Foreskin keratinocyte (primary cell): ENCODE measurements at places on chromosomes 13 and 19. TPM values are rescaled to one million over a fixed set of nuclear protein-coding genes. Genes with fewer than 3 reads are reported as not detected.

- no peak for DNase-seq
Measured at GRCh38 chr19:14058182-14059092, 3.4 kb downstream of the PALM3 start.

GRCh38 chr13:99039718-99040280, 61.9 kb upstream of the DOCK9 start:
- DNase-seq = no peak

- DNase-seq = no peak
Measured at GRCh38 chr19:6276447-6276846, 3.3 kb downstream of the MLLT1 start.

DNA sequence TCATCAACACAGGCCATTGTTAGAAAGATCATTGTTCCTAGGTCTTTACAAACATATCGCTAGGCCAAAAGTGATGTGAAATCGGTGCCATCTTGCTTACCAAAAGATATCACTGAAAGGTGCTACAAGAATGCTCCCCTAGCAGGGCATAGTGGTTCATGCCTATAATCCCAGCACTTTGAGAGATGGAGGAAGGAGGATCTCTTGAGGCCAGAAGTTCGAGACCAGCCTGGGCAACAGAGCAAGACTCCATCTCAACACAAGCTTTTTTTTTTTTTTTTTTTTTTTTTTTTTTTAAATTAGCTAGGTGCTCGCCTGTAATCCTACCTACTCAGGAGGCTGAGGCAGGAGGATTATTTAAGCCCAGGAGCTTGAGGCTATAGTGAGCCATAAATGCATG, 92.1 kb downstream of the DACH1 start:
- DNase-seq = no peak

The ZNF787 gene
- total RNA-seq = 28.6 and 29.1 TPM in 2 replicates
